ENCODE measurements at places on chromosomes 4 and X. TPM values are rescaled to one million over a fixed set of nuclear protein-coding genes. Genes with fewer than 3 reads are reported as not detected.
A peak's percentile ranks its signal among the peaks of the same experiment; 100 is the strongest.

- no peaks in the 10 kb centered on the region for H3K4me1 ChIP-seq
- H3K4me3 ChIP-seq = no peak overlapping the region
- no peaks in the 10 kb centered on the region for H3K36me3 ChIP-seq
- no peak overlapping the region for H3K27ac ChIP-seq
These were observed 359.1 kb downstream of the ZNF674 start for GRCh38 chrX:46185923-46186810.

The TRIML1 gene
- not detected for total RNA-seq

The INTU gene
- total RNA-seq = 6.2 TPM

The H2BW2 gene
- not detected for total RNA-seq

The RAI2 gene
- not detected for total RNA-seq

The DUSP21 gene
- total RNA-seq = not detected

GRCh38 chr4:154073107-154073822 lies 284.4 kb upstream of the SFRP2 start:
- H3K36me3 ChIP-seq = no peaks in the 10 kb centered on the region
- peak; percentile 19 for DNase-seq
- H3K4me3 ChIP-seq = no peak overlapping the region
- H3K4me1 ChIP-seq = no peaks in the 10 kb centered on the region
- H3K27ac ChIP-seq = peak overlapping the region; percentile 24
- no peaks in the 10 kb centered on the region for H3K27me3 ChIP-seq

- H3K4me3 ChIP-seq = peak overlapping the region; percentile 93
- peaks cover 35% of the 10 kb centered on the region for H3K36me3 ChIP-seq
- H3K27me3 ChIP-seq = peaks cover 5% of the 10 kb centered on the region
- DNase-seq = peak; percentile 33
- peak overlapping the region; percentile 89 for H3K27ac ChIP-seq
- H3K4me1 ChIP-seq = peaks cover 38% of the 10 kb centered on the region
These were observed 1.1 kb downstream of the NFXL1 start for GRCh38 chr4:47913330-47913729.

- H3K4me1 ChIP-seq = no peaks in the 10 kb centered on the region
- H3K4me3 ChIP-seq = no peak overlapping the region
- H3K27ac ChIP-seq = no peak overlapping the region
- DNase-seq = no peak
- H3K36me3 ChIP-seq = no peaks in the 10 kb centered on the region
- no peaks in the 10 kb centered on the region for H3K27me3 ChIP-seq
These were observed 162.7 kb upstream of the MBNL3 start for GRCh38 chrX:132651421-132652086.

The TEX13B gene
- not detected for total RNA-seq

- H3K36me3 ChIP-seq = peaks cover 6% of the 10 kb centered on the region
- peak overlapping the region; percentile 80 for H3K27ac ChIP-seq
- peaks cover 4% of the 10 kb centered on the region for H3K27me3 ChIP-seq
- peak overlapping the region; percentile 41 for H3K4me3 ChIP-seq
- no peak for DNase-seq
These were observed 54.2 kb downstream of the SCD5 start for GRCh38 chr4:82744284-82744968.

GRCh38 chrX:8245411-8245810 lies 74.3 kb upstream of the VCX2 start:
- no peak overlapping the region for H3K4me3 ChIP-seq
- H3K27ac ChIP-seq = no peak overlapping the region
- no peak for DNase-seq
- no peaks in the 10 kb centered on the region for H3K36me3 ChIP-seq
- no peaks in the 10 kb centered on the region for H3K27me3 ChIP-seq
- H3K4me1 ChIP-seq = no peaks in the 10 kb centered on the region

DNA sequence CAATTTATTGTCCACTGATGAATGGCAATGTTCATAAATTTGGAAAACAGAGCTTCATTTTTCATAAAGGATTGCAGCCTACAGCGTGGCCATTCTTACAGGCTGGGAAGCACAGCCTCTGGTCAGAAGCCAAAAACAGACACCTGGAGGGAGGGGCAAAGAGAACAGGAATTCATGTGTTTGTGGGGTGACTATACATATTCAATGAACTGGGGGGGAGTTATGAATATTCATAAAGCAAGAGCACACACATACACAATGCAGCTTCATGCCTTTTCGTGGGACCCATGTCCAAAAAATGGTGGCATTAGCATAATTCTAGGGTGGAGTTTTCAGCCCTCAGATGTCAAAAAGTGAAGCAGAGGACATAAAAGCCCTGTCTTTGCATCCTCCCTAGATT lies 173.3 kb downstream of the VEGFC start:
- no peak overlapping the region for H3K4me3 ChIP-seq
- H3K27ac ChIP-seq = no peak overlapping the region
- no peak for DNase-seq

DNA sequence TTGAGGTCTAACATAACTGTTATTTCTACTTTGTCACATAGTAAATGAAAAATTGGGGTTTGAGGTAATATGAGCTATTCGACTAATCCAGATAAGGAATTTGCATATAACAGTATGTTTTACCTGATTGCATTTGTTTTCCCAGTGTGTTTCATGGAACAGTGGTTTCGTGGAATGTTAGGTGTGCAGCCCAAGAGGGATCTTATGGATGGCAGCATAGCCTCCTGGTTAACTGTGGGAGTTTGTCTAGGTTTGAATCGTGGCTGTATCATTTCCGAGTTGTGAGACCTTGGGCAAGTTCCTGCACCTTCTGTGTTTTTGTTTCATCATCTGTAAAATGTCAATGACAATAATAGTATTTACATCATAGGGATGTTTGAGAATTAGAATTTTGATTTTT lies 7.9 kb downstream of the BMPR1B start:
- no peak overlapping the region for H3K27ac ChIP-seq
- H3K27me3 ChIP-seq = peaks cover 36% of the 10 kb centered on the region
- no peaks in the 10 kb centered on the region for H3K4me1 ChIP-seq
- no peaks in the 10 kb centered on the region for H3K36me3 ChIP-seq

- peaks cover 44% of the 10 kb centered on the region for H3K27me3 ChIP-seq
- peaks cover 5% of the 10 kb centered on the region for H3K4me1 ChIP-seq
- no peak overlapping the region for H3K4me3 ChIP-seq
- H3K27ac ChIP-seq = no peak overlapping the region
These were observed 83.8 kb downstream of the FHDC1 start for GRCh38 chr4:153019906-153020305.

The HAND2 gene
- 3.8 TPM for total RNA-seq

- H3K27ac ChIP-seq = no peak overlapping the region
- no peak for DNase-seq
- no peak overlapping the region for H3K4me3 ChIP-seq
- no peaks in the 10 kb centered on the region for H3K36me3 ChIP-seq
- peaks cover 3% of the 10 kb centered on the region for H3K4me1 ChIP-seq
- H3K27me3 ChIP-seq = no peaks in the 10 kb centered on the region
These were observed 32.5 kb upstream of the TASL start for GRCh38 chrX:30610026-30610425.

The DAPP1 gene
- total RNA-seq = not detected

- H3K4me1 ChIP-seq = no peaks in the 10 kb centered on the region
- no peaks in the 10 kb centered on the region for H3K27me3 ChIP-seq
- H3K27ac ChIP-seq = no peak overlapping the region
- no peak for DNase-seq
- H3K36me3 ChIP-seq = peaks cover 4% of the 10 kb centered on the region
These were observed 29.2 kb downstream of the SULT1E1 start for GRCh38 chr4:69830560-69831269.

DNA sequence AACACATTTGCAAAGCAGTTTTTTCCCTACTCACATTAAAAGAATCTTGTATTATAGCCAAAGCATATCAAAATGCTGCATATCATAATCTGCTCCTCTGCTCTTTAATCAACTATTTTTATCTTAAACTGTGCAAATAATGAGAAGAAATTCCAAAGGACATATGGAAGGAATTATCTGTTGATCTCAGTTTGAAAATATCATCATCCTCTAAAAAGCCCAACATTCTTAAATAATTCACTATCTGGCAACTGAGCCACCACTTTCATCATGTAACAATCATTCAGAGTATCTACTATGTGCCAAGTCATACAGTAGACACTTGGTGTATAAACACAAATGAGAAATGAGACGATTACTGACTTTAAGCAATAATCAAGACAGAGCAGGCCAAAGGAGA lies 63.0 kb downstream of the PRSS12 start:
- peaks cover 69% of the 10 kb centered on the region for H3K4me1 ChIP-seq
- peak overlapping the region; percentile 31 for H3K4me3 ChIP-seq
- peak overlapping the region; percentile 89 for H3K27ac ChIP-seq
- H3K36me3 ChIP-seq = peaks cover 30% of the 10 kb centered on the region
- H3K27me3 ChIP-seq = no peaks in the 10 kb centered on the region

- no peaks in the 10 kb centered on the region for H3K36me3 ChIP-seq
- H3K27ac ChIP-seq = no peak overlapping the region
- H3K27me3 ChIP-seq = no peaks in the 10 kb centered on the region
- peaks cover 7% of the 10 kb centered on the region for H3K4me1 ChIP-seq
These were observed 1145.5 kb upstream of the PCDH10 start for GRCh38 chr4:132003593-132003992.

GRCh38 chr4:6372649-6373525 lies 99.5 kb downstream of the PPP2R2C start:
- no peak overlapping the region for H3K4me3 ChIP-seq
- no peak overlapping the region for H3K27ac ChIP-seq
- H3K27me3 ChIP-seq = peaks cover 46% of the 10 kb centered on the region
- H3K4me1 ChIP-seq = no peaks in the 10 kb centered on the region

The SMIM10L2A gene
- not detected for total RNA-seq

The GPRIN3 gene
- 0.18 TPM for total RNA-seq

DNA sequence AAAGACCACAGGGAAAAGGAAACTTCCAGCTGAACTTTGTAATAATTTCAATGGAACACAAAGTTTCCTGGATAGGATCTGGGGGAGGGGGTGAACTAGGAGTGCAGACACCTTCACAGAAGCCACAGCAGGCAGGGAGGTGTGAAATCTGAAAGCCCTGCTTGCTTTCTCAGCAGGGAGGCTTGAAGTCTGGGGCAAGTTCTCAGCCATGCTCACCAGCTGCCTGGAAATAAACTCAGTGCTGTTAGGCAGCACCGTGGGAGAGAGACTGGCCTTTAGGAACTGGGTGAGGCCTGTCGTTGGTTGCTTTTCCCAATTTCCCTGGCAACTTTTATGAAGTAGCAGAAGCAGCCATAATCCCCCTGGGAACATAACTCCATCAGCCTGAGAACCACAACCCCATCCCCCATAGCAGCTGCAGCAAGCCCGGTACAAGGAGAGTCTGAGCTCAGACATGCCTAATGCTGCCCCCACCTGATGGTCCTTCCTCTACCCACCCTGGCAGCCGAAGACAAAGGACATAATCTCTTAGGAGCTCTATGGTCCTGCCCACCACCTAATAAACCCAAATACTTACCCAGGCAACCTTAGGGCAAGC lies 39.2 kb upstream of the NMU start:
- H3K4me1 ChIP-seq = no peaks in the 10 kb centered on the region
- H3K36me3 ChIP-seq = no peaks in the 10 kb centered on the region
- H3K27ac ChIP-seq = no peak overlapping the region
- no peak overlapping the region for H3K4me3 ChIP-seq

- H3K4me1 ChIP-seq = peaks cover 13% of the 10 kb centered on the region
- DNase-seq = no peak
- no peaks in the 10 kb centered on the region for H3K36me3 ChIP-seq
- no peaks in the 10 kb centered on the region for H3K27me3 ChIP-seq
- H3K4me3 ChIP-seq = no peak overlapping the region
These were observed 93.3 kb downstream of the NEUROG2 start for GRCh38 chr4:112422644-112423043.

- H3K4me3 ChIP-seq = no peak overlapping the region
- H3K4me1 ChIP-seq = no peaks in the 10 kb centered on the region
- DNase-seq = peak; percentile 28
- no peaks in the 10 kb centered on the region for H3K36me3 ChIP-seq
- H3K27me3 ChIP-seq = no peaks in the 10 kb centered on the region
- no peak overlapping the region for H3K27ac ChIP-seq
These were observed 298.8 kb upstream of the CTSO start for GRCh38 chr4:156252358-156252921.

DNA sequence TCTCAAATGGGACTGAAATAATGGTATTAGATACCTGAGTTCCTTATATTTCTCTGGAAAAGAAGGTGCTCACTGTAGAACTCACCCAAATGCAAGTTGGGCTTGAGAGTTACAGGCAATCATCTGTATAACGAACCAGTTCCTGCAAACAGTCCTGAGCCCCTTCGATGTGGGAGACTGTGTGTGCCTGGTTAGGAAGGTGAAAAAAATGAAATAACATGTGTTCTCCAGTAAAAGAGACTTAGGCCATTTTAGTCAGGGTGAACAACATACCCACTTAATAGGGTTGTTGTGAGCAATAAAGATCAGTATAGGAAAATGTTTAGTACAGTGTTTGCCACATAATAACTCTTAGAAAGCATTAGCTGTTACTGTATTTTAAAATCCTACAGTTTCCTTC lies 23.4 kb downstream of the STIM2 start:
- no peaks in the 10 kb centered on the region for H3K27me3 ChIP-seq
- H3K4me3 ChIP-seq = no peak overlapping the region
- H3K27ac ChIP-seq = no peak overlapping the region

- H3K4me1 ChIP-seq = no peaks in the 10 kb centered on the region
- H3K4me3 ChIP-seq = no peak overlapping the region
- no peak for DNase-seq
- peaks cover 11% of the 10 kb centered on the region for H3K27me3 ChIP-seq
These were observed 55.7 kb downstream of the TIGD2 start for GRCh38 chr4:89166971-89167475.

Measured in HFFc6 (cell line).